CD4-positive, alpha-beta T cell treated with Interleukin-1 beta for 1 hour (primary cell): ENCODE measurements at places on chromosomes 5 and 9.
A peak's percentile ranks its signal among the peaks of the same experiment; 100 is the strongest.

DNA sequence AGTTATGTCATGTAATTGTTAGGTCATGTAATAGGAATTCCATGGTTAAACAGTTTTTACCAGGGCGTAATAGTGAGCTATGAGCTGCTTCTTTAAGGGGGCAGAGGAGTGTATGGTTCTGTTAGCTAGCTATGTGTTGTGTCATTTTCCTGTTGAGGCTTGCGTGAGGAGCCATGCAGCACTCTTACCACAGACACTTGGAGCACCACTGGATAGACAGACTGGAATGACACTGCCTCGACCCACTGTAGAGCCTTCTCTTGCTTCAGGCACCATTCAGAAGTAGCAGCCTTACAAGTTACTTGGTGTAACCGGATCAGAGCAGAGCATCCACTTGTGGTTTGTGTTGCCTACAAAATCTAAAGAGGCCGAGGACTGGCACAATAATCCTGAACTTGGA is 28.3 kb upstream of the STOM start:
- no peak for DNase-seq

GRCh38 chr5:155587458-155587857 is 573.9 kb downstream of the KIF4B start:
- DNase-seq = no peak

- DNase-seq = no peak
These were observed 333.9 kb downstream of the DIRAS2 start for GRCh38 chr9:90308691-90309090.

GRCh38 chr9:129693741-129694140 is 28.3 kb downstream of the PRRX2 start:
- DNase-seq = no peak

DNA sequence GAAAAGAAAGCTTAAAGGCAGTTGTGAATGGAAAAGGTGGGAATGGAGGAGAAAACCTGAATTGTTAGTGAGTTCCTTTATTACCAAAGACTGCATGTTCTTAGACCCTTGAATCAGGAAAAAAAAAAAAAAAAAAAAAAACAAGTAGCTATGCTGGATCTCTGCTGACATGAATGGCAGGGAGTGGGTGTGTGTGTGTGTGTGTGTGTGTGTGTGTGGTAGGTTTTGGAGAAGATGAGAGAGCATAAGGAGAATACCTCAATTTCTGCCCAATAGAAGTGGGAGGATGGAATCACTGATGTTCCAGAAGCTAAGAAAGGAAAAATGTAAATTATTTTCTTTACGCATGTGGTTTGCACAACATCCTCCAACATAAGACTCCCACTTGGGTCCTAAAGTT is 25.5 kb upstream of the NR4A3 start:
- no peak for DNase-seq

GRCh38 chr5:113005454-113005853 is 28.9 kb downstream of the DCP2 start:
- DNase-seq = no peak

- DNase-seq = no peak
These were observed 79.2 kb downstream of the MAST4 start for GRCh38 chr5:66675406-66675805.

- no peak for DNase-seq
These were observed 109.1 kb upstream of the PTGER4 start for GRCh38 chr5:40570408-40571129.

DNA sequence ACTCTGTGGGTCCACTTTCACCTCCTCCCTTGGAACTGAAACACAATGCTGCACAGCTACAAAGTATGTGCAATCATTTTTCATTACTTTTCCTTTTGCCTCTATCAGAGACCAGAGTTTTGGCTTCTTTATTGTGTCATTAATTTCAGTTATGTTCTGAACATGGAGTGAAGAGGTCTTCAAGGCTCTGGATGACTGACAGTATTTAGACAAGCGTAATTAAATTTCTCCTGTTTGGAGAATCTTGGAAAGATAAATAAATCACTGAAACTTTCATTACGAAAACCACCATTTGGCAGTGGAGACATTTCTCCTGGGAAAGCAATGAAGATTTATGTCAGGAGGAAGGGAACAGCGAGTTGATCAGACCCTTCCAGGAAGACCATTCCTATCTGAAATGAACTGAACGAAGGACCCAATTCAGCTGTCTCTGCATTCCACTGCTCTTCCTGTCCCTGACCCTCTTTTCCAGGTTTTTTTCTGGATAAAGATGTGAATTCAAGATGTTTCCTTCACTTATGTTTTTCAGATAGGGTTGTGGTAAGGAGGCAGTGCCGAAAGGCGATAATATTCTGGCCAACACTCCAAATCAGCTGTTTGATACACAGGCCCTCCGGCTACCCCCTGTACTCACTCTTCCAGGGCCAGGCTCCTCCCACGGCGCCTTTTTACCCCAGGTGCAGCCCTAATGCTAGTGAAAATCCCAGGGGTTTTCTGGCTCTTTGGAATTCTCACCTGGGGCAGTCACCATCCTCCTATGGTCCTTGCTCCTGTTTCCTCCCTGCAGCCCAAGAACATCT is 77.2 kb upstream of the OSMR start:
- DNase-seq = no peak

GRCh38 chr5:8473827-8474568 is 605.0 kb downstream of the MTRR start:
- no peak for DNase-seq

DNA sequence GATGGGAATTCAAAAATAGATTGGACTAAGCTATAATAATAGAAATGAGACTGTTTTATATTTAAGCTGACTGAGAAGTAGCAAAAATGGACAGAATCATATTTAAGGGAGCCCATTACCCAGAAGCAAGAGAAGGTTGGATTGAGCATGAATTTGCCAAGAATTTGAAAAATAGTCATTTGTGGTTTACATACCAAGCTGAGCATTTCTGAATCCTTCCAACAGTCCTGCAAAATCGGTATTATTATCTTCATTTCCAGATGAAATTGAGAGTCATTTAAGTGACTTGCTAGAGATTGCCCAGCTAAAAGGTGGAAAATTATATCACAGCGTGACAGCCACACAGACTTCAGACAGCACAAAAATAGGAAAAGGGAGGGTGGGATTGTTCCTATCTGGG is 48.4 kb downstream of the TNFSF15 start:
- no peak for DNase-seq

GRCh38 chr5:127608077-127608660 is 40.7 kb upstream of the CTXN3 start:
- DNase-seq = no peak

GRCh38 chr9:94911986-94912635 is 185.6 kb downstream of the AOPEP start:
- no peak for DNase-seq

- no peak for DNase-seq
These were observed 51.3 kb downstream of the SLC12A7 start for GRCh38 chr5:1060535-1060981.

DNA sequence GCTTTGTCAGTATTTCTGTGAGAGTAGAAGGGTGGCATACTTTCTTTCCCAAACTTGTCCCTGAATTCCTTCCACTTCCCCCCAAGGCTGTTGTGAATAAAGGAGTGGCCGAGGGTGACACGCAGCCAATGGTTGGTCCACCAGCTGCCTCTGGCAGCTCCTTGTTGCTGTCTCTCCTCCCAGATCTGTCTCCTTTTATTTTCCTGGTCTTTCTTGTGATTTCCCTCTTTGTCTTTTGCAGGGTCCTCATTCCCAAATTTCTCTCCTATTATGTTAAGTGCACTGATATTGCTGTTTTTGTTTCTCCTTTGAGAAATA is 137.5 kb upstream of the HMHB1 start:
- DNase-seq = no peak

DNA sequence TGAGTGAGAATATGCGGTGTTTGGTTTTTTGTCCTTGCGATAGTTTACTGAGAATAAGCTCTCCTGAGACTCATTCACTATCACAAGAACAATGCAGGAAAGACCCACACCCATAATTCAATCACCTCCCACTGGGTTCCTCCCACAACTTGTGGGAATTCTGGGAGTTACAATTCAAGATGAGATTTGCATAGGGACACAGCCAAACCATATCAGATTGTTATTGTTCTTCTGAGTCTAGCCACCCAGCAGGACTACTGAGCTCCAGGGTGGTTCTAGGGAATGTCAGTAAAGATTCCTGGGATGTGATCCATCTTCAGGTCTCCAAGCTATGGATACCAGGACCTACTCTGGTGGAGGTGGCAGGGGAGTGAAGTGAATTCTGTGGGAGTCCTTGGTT is 2075.1 kb upstream of the CDH9 start:
- no peak for DNase-seq

GRCh38 chr5:52693836-52694235 is 93.9 kb upstream of the ITGA1 start:
- no peak for DNase-seq

DNA sequence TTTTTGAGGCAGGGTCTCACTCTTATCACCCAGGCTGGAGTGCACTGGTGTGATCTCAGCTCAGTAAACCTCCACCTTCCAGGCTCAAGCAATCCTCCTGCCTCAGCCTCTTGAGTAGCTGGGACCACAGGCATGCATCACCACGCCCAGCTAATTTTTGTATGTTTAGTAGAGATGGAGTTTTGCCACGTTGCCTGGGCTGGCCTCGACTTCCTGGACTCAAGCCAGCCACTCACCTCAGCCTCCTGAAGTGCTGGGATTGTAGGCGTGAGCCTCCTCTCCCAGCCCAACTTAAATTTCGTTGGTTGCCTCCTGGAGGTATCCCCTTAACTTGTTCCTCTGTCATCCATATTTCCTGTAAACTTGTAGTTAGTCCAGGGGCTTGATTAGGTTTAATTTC is 47.2 kb downstream of the RAB24 start:
- no peak for DNase-seq

DNA sequence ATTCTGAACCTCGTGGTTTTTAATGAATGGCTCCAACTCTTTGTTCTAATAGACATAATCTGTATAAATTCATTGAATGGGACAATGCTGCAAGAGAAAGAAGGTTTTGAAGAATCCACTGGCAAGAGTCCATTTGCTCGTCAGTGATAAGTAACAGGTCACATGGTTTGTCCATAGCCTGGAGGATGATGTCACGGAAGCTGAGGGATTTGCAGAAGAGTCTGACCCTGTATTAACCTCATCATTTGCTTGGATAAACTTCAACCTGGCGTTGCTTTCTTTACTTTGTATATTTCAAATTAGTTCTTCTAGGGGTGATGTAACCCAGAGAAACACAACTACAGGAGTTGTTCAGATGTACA is 197.4 kb downstream of the GAS1 start:
- DNase-seq = no peak

DNA sequence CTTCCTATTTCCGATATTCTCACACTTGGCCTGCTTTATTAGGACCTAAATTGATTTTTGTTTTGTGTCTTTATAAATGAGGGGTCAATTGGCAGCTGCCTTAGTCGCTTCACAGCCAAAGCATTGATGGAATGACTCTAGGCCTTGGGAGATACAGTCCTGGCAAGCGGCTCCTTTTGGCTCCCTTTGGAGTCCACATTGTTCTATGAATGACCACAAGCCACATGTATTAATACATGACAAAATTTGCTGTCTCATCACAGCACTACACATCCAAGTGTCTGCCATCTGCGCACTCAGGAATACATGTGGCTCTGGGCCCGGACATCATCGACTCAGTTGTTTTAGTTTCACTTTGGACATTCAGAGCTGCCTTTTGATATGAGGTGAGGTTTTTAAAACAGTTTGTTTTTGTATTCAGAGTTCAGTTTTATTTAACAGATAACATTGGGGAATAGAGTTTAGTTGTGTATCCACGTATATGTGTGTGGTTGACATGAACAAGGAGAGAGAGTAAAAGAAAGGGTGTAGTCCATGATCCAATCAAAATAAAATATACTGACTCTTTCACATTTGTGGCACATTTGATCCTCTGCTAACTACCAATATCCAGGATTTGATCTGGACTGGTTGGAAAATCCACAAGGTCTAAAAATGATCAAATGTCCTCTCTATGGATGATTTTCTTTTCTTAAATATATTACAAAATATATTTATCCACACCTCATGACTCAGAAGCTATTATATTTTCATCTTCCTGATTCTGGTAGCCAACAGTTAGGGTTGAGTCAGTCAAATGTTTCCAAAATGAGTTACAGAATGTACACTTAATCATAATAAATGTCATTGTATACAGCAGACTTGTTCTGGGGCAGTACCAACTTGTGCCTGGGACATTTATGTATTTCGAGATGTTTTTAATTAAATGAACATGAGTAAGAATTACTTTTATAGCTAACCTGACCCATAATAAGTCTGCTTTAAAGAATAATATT is 114.0 kb upstream of the MTAP start:
- no peak for DNase-seq

GRCh38 chr5:127813633-127814587 is 110.7 kb downstream of the CCDC192 start:
- no peak for DNase-seq

- no peak for DNase-seq
These were observed 926.3 kb upstream of the ARRDC3 start for GRCh38 chr5:92309336-92309991.

DNA sequence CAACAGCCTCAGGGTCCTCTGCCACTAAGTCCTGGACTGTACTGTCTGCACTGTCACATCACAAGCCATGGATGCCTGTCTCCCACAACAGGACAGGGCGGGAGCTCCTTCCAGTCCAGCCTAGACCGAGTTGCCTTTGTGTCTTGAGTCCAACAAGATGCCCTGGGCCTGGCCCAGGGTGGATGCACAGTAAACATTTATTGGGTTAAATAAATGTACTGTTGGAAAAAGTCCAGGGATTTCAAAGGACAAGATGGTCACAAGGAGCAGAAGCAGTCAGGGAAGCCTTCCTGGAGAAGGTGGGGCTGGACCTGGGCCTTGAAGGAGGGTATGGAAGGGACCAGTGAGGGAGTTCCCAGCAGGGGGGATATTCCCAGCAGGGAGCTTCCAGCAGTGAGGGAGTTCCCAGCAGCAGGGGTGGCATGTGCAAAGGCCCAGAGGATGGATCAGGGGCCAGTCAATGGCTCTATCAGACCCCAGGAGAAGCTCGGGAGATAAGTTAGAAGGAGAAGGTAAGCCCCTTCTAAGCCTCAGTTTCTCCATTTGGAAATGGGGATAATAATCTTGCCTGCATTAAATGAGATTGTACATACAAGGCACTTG is 72.7 kb upstream of the NEURL1B start:
- DNase-seq = no peak

DNA sequence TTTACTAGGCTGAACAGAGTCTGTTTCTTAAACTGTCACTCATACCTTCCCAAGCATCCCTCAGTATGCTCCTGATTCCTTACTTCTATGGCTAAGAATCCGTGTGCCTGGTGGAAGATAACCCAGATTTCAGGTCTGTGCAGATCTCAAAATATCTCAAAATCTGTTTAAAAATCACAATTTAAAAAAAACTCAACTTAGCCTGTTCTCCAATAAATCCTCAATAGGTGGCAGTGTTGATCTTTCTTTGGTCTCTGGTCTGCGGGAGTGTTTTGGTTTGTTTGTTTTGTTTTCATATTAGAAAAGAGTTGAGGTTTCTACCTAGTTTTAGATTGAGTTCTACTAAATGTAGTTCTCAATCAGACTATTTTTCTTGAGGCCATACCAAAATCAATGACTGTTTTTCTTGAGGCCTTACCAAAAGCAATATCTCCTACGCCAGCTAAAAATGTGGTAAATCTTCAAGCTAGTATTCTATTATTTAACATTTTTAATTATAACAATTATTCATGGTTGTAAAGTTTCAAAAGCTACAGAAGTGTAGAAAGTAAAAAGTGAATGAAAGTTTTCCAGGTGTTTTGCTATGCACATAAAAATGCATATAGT is 57.9 kb downstream of the TGFBR1 start:
- peak; percentile 43 for DNase-seq
